ENCODE measurements at places on chromosomes 13 and 19.

DNA sequence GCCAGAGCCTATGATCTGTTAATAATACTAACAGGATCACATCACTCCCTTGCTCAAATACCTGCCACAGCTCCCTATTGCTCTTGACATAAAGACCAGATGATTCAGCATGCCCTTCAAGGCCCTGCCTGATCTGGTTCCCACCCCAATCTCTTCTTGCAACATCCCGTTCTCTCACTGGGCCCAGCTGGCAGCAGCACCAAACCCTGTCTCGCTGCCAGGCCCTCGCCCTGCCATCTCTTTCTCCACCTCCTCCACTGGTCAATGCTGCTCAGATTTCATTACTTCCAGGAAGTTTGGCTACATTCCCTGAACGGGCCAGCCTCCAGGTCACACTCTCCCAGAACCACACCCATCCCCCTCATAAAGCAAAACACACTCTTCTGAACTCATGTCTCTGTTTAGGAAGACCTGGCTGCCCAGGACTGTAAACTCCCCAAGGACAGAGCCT lies 8.6 kb upstream of the BCAT2 start:
- DNase-seq: no peak

DNA sequence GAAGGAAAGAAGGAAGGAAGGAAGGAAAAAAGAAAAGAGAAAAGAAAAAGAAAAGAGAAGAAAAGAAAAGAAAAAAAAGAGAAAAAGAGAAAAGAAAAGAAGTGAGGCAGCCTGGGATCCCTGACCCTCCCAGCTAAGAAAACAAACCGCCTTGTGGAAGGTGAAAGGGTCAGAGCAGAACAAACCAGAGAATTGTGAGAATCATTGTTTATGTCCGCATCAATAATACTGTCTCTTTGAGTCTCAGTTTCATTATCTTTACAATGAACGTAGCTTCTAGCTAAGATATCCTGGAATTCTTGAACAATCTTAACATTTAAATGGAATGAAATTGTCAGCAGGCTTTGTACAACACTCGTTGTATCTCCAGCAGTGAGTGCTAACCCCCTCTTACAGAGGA lies 66.4 kb upstream of the SERP2 start:
- DNase-seq: no peak

- DNase-seq: no peak
Observed at GRCh38 chr13:51235186-51235585, 13.0 kb downstream of the FAM124A start.

DNA sequence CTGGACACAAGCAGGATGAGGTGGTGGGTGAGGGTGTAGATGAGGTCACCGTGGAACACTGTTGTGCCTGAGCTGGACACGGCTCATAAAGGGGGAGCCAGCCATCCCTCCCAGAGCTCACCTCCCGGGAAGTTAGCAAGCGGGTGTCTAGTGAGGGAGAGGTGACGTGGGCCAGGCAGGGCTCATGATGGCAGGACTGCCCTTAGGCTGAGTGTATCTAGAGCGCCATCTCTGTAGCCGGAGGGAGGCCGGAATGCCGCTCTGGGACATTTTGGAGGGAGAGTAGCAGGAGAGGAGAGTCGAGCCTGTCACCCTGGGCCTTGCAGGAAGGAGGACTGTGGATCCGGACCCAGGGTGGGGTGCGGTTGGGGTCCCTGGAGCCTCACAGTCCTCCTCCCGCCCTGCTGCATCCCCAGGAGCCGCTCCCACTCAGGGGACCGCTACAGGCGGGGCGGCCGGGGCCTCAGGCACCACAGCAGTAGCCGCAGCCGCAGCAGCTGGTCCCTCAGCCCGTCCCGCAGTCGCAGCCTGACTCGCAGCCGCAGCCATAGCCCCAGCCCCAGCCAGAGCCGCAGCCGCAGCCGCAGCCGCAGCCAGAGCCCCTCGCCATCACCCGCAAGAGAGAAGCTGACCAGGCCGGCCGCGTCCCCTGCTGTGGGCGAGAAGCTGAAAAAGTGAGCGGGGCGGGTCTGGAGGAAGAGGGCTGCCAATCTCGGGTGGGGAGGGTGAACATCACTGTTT lies 9.2 kb downstream of the ZNF296 start:
- no peak for DNase-seq

DNA sequence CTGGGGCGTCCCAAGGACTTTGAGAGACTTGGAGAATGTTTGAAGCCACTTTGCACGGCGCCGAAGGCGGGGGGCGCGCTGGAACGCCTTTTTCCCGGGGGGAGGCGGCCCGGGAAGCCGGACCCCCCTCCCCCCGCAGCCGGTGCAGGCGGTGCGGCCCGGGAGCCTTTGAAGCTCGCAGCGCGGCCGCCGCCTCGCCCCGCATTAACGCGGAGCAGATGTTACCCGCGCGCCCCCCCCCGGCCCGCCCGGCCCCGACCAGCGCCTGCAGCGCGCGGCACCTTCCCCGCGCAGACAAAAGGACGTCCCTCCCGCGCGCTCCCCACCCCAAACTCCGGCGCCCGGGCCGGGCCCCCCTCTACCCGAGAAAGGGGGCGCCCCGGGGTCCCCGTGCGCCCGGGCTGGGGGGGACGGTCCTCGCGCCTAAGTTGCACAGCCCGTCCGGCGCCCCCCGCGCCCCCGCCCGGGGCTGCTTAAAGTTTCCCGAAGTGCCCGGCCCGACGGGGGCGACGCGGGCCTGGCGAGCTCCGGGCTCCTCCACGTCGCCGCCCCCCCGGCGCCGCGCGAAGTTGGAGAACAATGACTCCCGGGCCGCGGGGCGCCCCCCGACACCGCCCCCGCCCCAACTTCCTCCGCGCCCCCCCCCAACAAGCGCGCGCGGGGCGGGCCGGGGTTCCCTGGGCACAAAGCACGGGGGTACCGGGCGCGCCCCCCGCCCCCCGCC lies 685 bp downstream of the TCF3 start:
- peak; percentile 81 for DNase-seq

DNA sequence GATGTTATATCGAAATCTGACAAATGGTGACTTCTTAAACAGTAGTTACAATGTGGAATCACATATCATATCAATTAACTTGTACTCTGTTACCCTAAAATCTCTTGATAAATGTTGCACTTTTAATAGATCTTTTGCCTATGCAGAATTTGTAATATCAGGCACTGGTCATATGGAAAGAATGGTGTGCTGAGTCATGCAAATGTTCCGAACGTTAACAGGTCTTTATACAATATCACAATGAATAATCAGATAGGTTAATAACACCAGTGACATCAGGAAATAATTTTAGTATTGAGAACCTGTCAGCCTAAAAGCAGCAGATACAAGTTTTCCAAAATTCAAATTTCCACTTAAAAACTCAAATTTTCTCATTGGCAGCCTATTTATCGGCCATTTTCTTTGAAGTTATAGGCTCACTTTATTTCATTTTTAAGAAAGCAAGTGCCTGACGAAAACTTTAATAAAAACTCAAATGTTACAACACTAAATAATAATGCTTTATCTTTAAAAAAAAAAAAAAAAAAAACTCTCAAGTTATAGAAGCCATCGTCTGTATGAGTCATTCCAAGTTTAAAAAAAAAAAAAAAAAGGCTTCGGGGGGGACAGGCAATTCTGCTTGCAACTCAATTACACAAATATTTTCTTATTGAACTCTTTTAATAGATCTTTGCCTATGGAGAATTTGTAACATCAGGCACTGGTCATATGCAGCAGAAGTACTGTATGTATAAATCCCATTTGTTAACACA lies 180.9 kb downstream of the DIAPH3 start:
- no peak for DNase-seq

GRCh38 chr13:43522788-43523187 lies 264.0 kb downstream of the ENOX1 start:
- no peak for DNase-seq

DNA sequence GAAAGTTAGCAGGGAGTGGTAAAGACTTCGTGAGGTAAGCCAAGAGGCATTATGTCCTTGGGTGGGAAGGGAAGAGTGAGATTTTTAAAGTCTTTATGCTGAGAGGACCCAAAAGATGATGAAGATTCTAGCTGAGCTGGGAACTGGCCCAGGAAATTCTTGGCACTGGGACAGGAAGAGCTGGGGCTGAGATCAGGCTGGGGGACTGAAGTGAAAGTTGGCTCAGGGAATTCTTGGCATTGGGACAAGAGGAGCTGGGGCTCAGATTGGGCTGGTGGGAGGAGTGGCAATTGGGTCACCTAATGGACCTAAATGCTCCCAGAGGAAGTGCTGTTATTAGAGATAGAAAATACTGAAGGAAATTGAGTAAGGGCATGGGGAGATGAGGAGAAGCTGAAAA lies 8.8 kb downstream of the SCEL start:
- DNase-seq: no peak

GRCh38 chr13:41053384-41053826 lies 7.9 kb upstream of the WBP4 start:
- DNase-seq: no peak

Measured in right kidney (tissue), 9 donors.